ENCODE measurements at places on chromosomes 2 and 18. TPM values are rescaled to one million over a fixed set of nuclear protein-coding genes. Genes with fewer than 3 reads are reported as not detected.

Gene CNGA3
- not detected for total RNA-seq

Gene CXCR1
- not detected for total RNA-seq

GRCh38 chr2:151632993-151633565, 101.2 kb downstream of the NEB start:
- H3K36me3 ChIP-seq, result no peaks in the 10 kb centered on the region
- peaks cover 12% of the 10 kb centered on the region for H3K4me1 ChIP-seq
- H3K4me3 ChIP-seq, result no peak overlapping the region
- no peaks in the 10 kb centered on the region for H3K27me3 ChIP-seq

DNA sequence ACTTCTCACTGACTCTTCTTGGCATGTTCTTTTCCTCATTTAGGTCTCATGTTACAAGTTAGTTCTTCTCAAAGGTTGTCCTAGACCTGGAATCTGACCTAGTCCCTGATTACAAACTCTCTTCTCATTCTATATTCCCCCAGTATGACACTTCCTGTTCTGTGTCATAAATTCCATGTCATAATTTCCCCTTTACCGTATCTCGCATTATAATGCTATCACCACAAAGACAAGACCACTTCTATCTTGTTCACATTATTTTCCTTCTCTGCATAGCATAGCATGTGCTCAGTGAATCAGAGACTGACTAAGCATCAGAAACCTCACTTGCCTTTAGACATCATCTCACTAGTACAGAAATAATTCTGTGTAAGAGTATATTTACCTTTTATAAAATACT, 63.6 kb upstream of the CAVIN2 start:
- ATAC-seq, result peak; percentile 69
- no peak overlapping the region for H3K4me3 ChIP-seq
- no peaks in the 10 kb centered on the region for H3K4me1 ChIP-seq
- H3K27ac ChIP-seq, result no peak overlapping the region

GRCh38 chr18:31386741-31387140, 10.2 kb downstream of the DSG4 start:
- no peak for ATAC-seq
- H3K27me3 ChIP-seq, result no peaks in the 10 kb centered on the region
- H3K27ac ChIP-seq, result no peak overlapping the region
- no peak overlapping the region for H3K4me3 ChIP-seq
- H3K4me1 ChIP-seq, result no peaks in the 10 kb centered on the region
- no peaks in the 10 kb centered on the region for H3K36me3 ChIP-seq

GRCh38 chr2:158464426-158465281, 7.9 kb downstream of the PKP4 start:
- no peak overlapping the region for H3K4me3 ChIP-seq
- peak; percentile 78 for ATAC-seq
- H3K36me3 ChIP-seq, result peaks cover 1% of the 10 kb centered on the region

- no peaks in the 10 kb centered on the region for H3K27me3 ChIP-seq
- no peak for ATAC-seq
- peaks cover 92% of the 10 kb centered on the region for H3K36me3 ChIP-seq
- no peak overlapping the region for H3K4me3 ChIP-seq
Measured at GRCh38 chr2:203444738-203445137, 90.4 kb downstream of the RAPH1 start.

Measured in activated T-helper 17 cell treated with anti-CD3 and anti-CD28 coated beads, Interleukin-2, amount 50 U/mL, for 72 hours (primary cell).